ENCODE measurements at places on chromosomes 3 and 15.

GRCh38 chr3:95408464-95408862 lies 1345.6 kb downstream of the NSUN3 start:
- no peak for DNase-seq

DNA sequence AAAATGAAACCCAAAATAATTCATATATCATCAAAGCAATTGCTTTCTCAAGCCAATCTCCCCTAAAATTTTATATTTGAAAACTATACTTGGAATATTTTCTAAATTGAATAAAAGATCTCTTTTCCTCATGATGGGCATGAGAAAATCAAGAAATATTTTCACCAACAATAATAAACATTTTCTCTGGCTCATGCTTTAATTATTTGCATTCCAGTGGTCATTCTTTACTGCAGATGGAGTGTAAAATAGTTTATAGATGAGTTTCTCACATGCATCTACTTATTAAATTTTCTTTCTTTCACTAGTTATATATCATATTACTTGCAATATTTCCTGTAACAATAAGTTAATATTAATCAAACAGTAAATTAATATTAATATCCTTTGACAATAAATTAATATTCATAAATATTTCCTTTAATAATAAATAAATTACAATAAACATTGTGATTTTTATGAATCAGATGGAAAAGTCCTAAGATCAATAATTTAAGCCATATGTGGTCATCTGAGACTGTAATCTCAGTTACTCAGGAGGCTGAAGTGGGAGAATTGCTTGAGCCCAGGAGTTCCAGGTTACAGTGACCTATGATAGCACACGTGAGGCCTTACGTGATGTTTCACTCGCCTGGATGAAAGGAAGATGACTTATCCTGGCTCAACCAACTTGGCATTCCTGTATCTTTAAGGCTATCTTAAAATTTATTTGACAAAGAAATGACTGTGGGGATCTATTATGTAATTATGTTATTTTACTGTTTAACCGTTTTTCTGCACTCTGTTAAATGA lies 958.8 kb downstream of the ZPLD1 start:
- no peak for DNase-seq

DNA sequence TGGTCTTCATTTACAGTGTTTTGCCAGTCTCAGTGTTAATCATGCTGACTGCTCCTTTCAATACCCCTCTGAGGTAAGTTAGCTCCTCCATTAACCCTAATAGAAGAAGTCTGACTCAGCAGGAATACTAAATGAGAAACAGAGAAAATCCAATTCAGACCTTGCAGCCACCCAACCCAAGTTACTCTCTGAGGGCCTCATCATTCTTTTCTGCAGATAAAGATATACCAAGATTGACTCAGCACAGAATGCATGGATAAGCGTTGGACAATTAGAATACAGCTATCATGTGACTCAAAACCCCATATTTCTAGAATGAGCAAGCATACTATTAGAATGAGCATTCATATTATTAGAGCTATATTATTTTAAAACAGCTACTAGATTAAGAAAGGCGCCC lies 389.1 kb upstream of the SGO1 start:
- DNase-seq, result no peak

DNA sequence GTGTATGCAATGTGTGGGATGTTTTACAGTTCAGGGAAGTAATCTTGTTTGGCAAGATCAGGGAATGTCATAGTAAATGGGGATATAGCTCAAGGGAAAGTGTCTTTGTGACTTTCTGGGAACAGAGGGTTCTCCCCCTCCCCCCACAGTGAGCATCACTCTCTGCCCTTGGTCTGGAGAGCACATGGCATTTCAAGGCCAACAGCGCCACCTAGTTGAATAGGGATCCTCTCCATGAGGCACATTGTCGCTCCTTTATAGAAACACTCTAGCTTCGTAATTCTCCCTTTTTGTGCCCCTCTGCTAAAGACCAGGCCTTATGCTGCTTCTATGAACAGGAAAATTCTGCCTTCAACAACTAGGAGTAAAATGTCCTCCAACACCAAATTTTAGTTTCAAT lies 37.1 kb upstream of the ARNT2 start:
- no peak for DNase-seq

- no peak for DNase-seq
Measured at GRCh38 chr15:73584699-73585420, 48.3 kb downstream of the NPTN start.

GRCh38 chr15:91947683-91948608 lies 94.4 kb downstream of the SLCO3A1 start:
- no peak for DNase-seq

- DNase-seq, result no peak
Measured at GRCh38 chr3:30749230-30749629, 142.8 kb downstream of the TGFBR2 start.

DNA sequence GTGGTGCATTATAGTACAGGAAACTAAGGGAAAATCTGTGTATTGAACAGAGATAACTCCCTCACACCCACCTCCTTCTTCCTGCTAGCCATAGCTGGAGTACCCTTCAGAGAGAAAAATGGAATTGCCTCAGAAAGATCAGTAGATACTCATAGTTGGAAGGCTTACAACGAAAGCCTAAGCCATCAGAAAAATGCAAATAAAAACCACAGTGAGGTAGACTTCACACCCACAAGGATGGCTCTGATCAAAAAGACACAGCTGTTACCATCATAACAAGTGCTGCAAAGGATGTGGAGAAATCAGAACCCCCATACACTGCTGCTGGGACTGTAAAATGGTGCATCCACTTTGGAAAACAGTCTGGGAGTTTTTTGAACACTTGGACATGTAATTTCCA lies 7.4 kb upstream of the DLG1 start:
- DNase-seq, result no peak

GRCh38 chr15:78312957-78313356 lies 13.5 kb upstream of the SKIC8 start:
- no peak for DNase-seq

DNA sequence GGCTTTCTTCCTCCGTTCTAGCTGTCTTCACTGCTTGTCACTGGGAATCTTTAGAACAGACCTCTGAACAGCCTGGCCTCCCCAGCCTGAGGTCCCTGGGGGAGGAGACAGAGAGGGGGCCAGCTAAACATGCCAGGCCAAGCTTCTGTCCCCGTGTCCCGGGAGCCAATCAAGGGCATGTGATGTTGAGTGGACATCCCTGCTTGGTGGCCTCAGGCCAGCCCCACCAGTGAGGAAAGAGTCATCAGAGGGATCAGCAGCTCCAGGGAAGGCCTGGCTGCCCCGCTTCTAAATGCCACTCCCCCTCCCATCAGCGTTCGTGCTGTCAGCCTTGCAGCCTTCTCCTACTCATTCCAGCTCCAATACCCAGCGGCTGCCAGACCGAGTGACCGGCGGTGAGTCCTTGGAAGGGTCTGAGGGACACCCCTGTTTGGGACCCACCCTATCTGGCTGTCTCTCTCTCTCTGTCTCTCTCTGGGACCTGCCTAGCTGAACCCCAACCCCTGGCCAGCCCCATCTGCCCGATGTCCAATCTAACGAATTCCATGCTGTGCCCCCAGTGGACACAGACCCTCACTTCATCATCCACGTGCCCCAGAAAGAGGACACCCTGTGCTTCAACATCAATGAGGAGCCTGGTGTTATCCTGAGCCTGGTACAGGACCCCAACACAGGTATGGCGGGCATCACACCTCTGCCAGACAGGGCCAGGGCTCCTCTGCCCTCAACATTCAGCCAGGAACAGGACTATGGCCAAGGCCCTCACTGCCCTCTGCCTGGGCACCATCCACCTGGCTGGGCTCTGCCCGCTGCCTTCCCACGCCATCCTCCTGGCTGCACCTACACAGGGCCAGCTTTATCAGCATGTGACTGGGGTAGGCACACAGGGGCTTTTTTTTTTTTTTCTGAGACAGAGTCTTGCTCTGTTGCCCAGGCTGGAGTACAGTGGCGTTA lies 6.6 kb upstream of the ITIH3 start:
- DNase-seq, result no peak

DNA sequence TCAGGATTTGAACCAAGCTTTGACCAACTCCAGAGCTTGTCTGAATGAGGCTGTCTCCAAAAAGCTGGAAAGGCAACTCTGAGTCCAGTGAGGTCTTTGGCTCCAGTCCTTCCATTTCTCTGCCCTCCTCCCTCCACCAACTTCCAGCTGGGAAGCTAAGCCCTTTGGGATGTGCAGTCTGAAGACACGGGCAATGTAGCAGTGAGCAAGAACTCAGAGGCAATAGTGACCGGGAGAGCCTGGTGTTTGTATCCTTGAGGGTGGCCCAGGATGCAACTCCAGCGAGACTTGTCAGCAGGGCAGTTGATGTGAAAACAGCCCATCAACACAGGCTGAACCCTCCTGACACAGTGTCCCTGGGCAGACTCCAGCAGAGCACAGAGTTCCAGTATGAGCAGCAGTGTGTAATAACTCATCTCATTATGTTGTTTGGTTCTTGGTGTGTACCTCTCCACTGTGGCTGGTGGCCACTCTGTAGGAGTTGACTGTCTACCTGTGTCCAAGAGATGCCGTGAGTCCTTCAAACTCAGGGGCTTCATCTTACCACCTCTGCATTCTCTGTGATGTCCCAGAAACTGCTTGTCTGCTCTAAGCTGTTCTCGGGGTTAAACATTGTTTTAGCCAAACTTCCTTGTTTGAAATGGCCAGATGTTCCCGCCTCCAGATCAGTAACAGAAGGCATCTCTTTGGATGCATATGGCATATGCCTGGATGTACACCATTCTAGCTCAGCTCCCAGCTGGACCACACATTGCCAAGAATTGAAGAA lies 6.6 kb downstream of the CDCP1 start:
- no peak for DNase-seq

All from activated gamma-delta T cell (primary cell).